ENCODE measurements at places on chromosomes 12 and 14.

DNA sequence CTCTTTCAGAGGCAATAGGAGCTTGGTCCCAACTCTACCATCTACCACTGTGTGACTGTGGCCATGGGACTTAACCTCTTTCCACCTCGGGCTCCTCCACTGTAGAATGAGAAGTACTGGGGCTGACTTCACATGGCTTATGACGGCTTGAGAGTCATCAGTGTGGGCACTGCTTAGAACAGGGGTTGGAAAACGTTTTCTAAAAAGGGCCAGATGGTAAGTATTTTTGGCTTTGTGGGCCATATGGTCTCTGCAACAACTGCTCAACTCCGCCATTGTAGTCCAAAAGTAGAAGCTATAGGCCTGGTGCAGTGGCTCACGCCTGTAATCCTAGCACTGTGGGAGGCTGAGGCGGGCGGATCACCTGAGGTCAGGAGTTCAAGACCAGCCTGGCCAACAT is 69.2 kb upstream of the LTA4H start:
- DNase-seq, result no peak

- DNase-seq, result no peak
Observed at GRCh38 chr14:62158779-62159178, 396.6 kb downstream of the SNAPC1 start.

- DNase-seq, result no peak
Observed at GRCh38 chr14:74841230-74842207, 34.4 kb downstream of the PROX2 start.

DNA sequence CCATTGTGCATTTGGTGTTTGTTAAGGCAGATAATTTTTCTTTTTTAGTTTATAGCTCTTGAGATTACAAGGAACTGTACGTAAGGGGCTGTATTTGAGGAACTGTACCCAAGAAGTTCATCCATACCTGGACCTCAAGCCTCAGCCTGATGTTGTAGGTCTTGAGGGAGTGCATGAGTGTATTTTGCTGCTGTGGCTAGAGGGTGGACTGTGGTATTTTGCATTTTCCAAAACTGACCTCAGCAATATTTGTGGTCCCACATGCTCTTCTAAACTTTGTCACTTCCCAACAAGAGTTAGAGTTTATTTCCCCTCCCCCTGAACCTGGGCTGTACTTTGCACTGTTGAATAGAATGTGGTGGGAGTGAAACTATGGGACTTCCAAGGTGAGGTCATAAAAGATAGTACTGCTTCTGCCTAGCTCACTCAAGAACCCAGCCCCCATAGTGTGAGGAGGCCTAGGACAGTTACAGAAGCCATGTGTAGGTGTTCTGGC is 42.2 kb upstream of the FBXO33 start:
- DNase-seq, result no peak

DNA sequence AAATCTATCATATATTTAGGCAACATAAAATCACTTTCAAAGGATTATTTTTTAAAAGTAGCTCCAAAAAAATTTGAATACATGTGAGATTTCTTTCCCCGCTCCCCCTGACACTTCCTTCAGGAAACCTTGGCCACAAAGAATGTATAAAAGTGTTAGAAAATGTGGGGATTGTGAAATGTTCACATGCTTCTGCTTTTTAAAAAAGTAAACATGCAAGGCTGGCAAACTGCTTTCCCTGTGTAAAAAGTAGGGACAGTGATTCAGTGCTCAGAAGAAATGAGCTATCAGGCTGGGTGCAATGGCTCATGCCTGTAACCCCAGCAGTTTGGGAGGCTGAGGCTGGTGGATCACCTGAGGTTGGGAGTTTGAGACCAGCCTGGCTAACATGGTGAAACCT is 26.6 kb downstream of the MBIP start:
- DNase-seq, result no peak

- no peak for DNase-seq
Observed at GRCh38 chr12:25264114-25264513, 13.4 kb upstream of the KRAS start.

DNA sequence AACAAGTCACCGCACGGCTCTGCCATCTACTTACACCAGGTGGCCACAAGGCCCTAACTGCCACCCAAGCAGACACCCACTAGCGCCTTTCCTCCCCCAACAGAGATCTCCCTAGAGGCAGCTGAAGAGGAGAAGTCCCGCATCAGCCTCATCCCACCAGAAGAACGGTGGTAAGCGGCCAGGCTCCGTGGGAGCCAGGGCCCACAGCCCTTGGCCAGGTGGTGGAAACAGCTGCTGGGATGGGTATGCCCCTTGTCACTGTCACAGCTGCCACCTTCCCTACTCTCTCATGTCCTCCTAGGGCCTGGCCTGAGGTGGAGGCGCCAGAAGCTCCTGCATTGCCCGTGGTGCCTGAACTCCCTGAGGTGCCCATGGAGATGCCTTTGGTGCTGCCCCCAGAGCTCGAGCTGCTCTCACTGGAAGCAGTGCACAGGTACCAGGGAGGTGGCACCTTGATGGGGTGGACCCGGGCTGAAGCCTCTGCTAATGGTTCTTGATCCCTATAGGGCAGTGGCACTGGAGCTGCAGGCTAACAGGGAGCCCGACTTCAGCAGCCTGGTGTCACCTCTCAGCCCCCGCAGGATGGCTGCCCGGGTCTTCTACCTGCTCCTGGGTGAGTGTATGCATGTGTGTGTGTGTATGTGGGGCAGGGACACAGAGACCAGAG is 7.5 kb downstream of the REC8 start:
- DNase-seq, result no peak

DNA sequence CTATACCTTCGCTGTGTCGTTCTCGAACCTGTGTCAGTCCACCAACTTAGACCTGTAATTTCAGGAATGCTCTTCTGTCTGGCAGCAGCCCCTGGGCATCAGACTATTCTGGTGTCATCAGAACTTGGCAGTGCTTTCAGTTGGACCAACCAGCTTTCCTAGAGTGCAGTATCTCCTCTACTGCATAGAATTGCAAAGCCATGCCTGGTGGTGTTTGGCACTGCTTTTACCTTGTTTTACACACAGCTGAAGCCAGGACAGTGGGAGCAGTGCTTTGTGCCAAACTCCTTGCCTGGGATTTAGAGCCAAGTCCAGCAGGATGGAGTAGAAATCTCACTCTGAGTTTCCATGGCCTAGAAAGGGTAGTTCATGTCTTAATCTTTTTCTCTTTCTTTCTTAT is 1.5 kb downstream of the FLVCR2 start:
- DNase-seq, result no peak

GRCh38 chr12:99476956-99477355 is 170.6 kb upstream of the GARIN6 start:
- DNase-seq, result no peak

GRCh38 chr12:121611306-121611705 is 15.0 kb upstream of the ORAI1 start:
- DNase-seq, result no peak

- DNase-seq, result no peak
Observed at GRCh38 chr14:51202914-51203665, 37.0 kb upstream of the TMX1 start.

DNA sequence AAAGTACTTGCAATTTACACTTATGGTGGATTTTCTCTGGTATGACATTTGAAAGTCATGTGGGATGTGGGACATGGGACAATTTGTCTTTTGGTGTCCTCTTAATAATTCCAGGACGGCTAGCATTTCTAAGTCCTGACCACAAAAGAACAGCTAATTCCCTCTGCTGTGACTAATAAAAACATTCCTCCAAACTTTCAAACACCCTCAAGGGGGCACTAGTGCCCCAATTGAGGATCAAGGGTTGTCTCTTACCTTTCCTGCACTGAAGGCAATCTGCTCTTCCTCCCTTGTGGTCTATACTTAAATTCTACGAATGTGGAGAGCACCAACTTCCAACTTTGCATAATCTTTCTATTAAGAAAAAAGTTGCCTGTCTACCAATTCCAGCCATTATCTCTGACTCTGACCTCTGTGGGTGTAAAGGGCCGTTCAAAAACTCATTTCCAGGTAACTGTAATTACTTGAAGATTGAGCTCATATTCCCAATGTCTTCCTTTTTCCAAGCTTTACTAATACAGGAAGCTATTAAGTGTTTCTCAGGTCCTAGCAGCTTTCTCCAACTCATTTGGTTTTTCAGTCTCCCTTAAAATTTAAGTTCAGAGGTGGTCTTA is 210.2 kb downstream of the PTPRO start:
- DNase-seq, result peak; percentile 92

DNA sequence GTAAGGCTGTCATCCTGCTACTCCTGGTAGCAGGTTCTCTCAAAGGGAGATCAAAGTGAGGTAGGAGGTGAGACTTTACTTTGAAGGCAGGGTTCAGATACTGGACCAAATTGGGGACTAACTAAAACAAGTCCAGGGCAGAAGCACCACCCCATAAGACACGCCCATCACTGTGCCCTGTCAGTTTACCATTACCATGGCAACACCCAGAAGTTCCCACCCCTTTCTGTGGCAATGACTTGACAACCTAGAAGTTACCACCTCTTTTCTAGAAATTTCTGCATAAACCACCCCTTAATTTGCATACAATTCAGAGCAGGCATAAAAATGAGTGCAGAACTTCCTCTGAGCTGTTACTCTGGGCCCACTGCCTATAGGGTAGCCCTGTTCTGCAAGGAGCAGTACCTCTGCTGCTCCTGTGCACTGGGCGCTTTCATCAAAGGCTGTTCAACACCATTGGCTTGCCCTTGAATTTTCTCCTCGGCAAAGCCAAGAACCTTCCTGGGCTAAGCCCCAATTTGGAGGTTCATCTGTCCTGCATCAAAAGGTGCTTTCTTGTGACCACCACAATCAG is 64.8 kb upstream of the MAX start:
- DNase-seq, result no peak

DNA sequence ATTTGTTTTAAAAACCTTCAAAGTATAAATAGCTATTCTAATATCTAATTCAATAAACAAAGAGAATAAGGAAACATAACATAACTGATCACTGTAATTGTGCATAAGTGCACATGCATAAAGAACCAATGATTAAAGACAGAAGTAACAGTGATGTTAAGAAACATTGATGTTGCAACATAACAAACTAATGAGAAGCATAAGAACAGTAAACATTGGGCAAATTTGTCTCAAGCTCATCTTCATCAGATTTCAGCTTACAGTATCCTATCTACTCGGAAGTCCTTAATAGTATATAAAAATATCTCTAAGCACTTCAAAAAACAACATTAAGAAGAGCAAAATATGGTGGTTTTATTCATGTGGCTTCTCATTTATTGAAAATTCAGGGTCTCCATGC is 97.6 kb downstream of the GARIN6 start:
- no peak for DNase-seq

GRCh38 chr12:72792889-72793288 is 520.7 kb downstream of the TRHDE start:
- DNase-seq, result no peak

DNA sequence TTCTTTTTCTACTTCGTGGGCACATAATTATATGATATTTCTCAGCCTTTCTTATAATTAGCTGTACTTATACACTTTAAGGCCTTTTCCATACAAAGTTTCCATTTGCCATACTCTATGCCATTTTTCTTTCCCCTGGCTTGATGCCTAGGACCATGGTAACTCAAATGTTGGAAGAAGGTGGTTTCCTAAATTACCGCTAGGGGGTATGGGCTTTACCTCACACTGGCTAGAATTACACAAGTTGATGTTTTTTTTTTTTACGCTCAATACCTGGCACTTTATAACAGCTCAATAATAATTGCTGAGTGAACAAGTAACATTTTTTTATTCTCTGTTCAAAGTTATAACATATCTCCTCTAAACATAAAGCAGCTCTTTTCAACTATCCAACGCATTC is 306.8 kb upstream of the LRFN5 start:
- DNase-seq, result no peak

GRCh38 chr14:101604935-101605780 is 43.9 kb downstream of the DIO3 start:
- DNase-seq, result no peak

DNA sequence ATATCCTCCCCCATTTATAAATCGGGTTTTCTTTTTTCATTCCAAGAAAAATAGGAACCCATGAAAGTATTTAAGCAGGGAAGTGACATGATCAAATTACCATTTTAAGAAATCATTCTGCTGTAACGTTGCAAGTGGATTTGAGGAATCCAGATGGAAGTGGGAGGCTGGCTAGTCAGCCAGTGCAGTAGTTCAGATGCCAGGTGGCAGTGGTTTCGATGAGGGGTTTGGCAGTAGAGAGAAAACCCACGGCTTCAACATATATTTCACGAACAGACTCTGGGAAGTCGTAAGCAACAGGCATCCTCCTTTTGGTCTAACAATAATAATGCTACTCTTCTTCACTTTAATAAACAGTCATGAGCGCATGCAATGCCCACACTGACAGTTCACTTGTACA is 25.0 kb downstream of the PDZRN4 start:
- no peak for DNase-seq

DNA sequence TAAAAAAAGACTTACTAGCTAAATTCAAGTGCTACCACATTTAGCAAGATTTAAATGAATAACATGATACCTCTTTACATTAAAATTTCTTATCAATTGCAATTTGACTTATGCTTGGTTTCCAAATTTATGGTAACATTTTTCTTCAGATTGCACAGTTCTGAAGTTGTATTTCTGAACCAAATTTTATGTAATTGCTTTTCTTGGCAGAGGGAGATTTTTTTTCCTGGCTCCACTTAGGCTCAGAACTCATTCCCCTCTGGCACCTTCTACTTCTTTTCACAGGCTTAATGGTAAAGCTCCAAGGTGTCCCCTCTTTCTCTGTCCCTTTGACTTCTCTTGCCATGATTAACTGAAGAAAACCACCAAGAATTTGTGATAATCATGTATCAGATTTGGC is 99.8 kb upstream of the TMTC1 start:
- no peak for DNase-seq

DNA sequence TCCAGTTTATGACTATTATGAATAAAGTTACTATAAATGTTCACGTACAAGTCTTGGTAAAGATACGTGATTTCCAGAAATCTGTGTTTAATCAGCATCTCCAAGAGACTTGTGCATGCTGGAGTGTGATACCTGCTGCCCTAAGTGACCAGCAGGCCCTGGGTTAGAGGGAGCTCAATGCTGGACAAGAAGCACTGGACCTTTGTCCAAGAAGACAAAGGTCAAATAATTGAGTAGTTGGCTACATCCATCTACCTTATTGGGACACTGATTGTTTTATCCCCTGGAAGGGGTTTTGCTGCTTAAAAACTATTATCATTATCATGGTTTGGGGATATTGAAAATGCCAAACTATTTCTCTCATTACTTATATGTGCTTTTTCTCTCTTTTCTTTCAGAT is 37.0 kb upstream of the CHST11 start:
- DNase-seq, result no peak

DNA sequence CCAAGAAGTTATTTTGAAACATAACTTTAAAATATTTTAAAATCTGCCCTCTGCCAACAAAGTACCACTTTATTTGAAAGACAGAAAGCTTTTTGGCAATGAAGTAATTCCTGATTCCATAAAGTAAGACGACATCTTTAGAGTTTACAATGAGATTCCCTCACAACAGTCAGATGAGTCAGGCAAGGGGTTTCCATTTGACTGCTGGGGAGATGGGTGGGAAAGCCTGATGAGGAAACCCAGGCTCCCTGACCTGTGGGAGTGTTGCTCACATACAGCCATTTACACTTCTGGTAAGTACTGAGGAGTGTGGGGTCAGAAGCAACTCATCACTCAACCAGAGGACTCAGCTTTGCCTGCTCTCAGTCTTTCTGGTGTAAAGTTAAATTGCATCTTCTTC is 10.2 kb downstream of the KITLG start:
- DNase-seq, result no peak

GRCh38 chr14:75842551-75842950 is 139.2 kb downstream of the TGFB3 start:
- DNase-seq, result peak; percentile 29

- no peak for DNase-seq
Observed at GRCh38 chr12:82665142-82665923, 21.4 kb upstream of the TMTC2 start.
